ENCODE measurements at places on chromosomes 3 and 15. TPM values are rescaled to one million over a fixed set of nuclear protein-coding genes. Genes with fewer than 3 reads are reported as not detected.

DNA sequence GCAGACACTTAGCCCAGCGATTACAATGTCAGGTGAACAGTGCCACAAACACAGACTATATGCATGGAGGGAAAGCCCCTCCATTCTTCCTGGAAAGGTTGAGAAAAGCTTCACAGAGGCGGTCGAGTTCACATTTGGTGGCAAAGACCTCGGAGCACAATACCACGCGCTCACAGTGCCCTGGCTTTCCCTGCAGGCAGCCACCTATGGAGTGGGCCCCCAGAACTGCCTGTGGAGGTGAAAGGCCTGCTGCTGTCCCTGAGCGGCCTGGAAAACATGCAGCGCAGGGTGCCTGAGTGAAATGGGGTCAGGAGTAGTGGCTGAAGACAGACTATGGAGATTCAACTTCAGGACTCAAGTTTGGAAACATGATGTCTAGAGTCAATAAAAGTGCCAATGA is 26.9 kb downstream of the PDIA5 start:
- no peak for DNase-seq

DNA sequence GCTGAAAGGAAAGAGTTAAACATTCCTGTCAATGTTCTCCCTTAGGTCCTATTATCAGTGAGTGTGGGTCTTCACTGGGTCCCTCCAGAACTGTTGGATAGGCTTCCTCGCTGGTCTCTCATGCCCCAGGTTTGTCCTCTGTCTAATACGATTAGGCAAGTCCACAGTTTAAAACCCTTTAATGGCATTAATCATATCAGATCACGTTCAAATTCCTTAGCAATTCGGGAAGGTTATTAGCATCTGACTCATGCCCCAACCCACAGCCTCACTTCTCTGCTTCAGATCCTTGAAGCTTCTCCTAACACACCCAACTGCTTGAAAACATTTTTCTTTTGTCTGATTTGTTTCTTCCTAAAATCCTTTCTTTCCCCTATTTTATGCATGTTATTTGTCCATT is 224.3 kb upstream of the ATP10A start:
- no peak for DNase-seq

GRCh38 chr3:196082619-196082971 is 705 bp upstream of the TFRC start:
- no peak for DNase-seq

- DNase-seq, result no peak
These were observed 4.8 kb downstream of the DENND4A start for GRCh38 chr15:65787260-65787659.

GRCh38 chr3:23751212-23751723 is 54.5 kb upstream of the UBE2E1 start:
- DNase-seq, result no peak

The ATP13A5 gene
- total RNA-seq, result not detected

The IL16 gene
- 164 TPM for total RNA-seq
